ENCODE measurements at places on chromosomes 12 and 14.

GRCh38 chr12:70920251-70920851 is at the start of gene PTPRR:
Gene PTPRR, minus strand, starts transcription at chr12:70920738. Its CDS starts 348 bp downstream, at chr12:70920390.
- no peak for DNase-seq

DNA sequence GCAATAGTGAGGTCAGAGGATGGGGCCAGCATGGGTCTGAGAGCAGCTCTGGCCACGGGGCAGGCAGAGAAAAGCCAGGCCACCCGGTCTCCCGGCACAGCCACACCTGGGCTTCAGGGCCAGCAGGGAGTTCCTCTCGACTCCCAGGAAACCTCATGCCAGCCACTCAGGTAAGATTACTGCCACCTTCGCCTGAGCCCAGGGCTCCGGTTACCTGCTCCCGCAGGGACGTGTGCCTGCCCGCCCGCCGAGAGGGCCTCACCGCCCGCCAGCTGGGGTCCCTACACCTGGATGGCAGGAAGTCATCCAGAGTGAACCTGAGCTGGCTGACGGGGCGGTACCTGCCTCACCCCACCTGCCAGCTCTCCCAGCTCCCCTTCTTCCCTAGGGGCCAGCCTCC is 7.3 kb downstream of the JAG2 start:
- DNase-seq = no peak

- DNase-seq = no peak
Measured at GRCh38 chr14:92513204-92513965, at the start of gene RIN3. Gene RIN3, plus strand, starts transcription at chr14:92513781. Its CDS starts 152 bp downstream, at chr14:92513933.

GRCh38 chr14:44154874-44155273 is 352.2 kb downstream of the FSCB start:
- DNase-seq = no peak

DNA sequence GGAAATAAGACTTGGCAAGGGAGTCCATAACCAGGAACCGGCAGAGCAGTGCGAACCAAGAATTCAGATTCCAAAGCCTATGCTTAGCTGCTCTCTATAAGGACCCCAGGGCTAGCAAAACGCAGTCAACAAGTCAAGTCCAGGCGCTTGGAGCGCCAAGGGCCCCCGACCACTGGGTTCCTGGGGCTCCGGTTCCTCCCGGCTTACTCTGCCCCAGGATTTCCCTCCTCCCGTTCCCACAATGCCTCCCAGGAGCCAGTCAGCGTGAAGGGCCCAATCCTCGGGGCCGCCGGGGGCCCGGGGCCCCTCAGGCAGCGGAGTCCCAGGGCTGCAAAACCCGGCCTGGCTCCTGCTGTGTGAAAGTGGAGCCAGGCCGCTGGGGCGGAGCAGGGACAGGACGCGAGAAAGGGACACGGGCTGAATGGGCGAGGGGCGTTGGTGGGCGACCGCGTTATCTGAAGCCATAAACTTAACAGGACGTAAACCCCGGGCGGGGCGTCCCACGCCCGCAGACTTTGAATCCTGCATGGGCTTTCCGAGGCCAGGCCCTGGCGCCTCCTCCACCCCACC is 1.5 kb downstream of the KRT8 start:
- peak; percentile 10 for DNase-seq

Measured in activated CD4-positive, CD25-positive, alpha-beta regulatory T cell (primary cell).